ENCODE measurements at places on chromosomes 13 and 19.
A peak's percentile ranks its signal among the peaks of the same experiment; 100 is the strongest.

DNA sequence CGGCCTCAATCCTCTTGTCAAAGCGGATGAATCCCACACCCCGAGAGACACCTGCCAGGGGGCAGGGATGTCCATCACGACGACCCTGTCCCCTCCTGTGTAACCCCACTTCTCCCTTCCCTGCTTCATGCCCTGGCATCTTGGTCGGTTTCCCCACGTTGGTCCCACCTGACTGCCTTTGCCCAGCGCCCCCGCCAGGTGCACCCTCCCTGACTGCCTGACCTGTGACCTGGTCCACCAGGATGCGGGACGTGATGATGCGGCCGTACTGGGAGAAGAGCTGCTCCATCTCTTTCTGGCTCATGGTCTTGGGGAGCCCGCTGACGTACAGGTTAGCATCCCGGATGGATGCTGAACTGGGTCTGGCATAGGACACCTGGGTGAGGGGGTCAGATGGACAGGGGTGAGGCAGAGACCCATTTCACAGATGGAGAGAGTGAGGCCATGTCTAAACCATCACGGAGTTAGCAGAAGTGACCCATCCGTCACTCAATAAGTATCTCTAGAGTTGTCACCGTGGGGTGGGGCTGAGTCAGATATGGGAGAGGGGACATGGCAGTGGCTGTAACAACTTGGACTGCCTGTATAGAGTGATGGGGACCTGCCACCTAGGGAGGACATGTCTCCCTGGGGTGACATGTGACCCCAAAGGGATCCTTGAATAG is 22.5 kb downstream of the ELAVL3 start:
- no peak for DNase-seq

DNA sequence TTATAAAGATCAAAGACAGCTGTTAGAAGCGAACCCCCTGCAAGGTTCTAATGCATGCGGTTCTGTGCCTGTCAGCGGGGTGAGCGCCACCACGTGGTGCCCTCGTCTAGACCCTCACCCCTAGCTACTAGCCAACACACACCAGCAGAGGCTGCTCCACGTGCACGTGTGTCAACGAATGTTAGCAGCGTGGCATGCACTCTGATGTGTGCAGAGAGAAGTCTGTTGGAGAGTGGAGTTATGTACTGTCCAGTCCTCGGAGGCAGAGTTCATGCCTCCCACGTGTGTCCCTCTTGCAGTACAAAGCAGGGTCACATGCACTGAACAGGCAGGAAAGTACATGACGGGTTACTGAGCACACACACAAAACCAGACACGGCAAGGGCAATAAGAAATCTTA is 75.0 kb upstream of the SLC15A1 start:
- peak; percentile 64 for DNase-seq

- no peak for DNase-seq
These were observed 394.9 kb downstream of the DLEU7 start for GRCh38 chr13:50448535-50448998.

GRCh38 chr19:51317968-51318367 is 6.5 kb downstream of the IGLON5 start:
- no peak for DNase-seq

DNA sequence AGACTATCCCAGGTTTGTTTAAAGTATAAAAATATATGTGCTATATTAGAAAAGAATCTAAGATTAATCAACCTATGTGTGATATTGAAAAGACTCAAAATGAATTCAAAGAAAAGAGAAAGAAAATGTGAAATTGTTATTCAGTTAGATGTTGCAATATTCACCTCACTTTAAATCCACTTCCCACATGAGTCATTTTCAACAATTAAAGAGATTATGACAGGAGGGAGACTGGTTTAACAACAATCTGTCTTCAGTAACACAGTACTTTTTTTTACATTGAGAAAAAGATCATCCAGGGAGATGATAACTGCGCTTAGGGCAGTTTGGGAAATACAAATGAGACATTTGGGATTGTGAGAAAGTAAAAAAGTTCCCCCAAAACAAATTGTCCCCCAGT is 1246.2 kb downstream of the SLITRK1 start:
- no peak for DNase-seq

- no peak for DNase-seq
These were observed 47.4 kb upstream of the KATNAL1 start for GRCh38 chr13:30354493-30355383.

GRCh38 chr19:17999684-18000479 is 8.1 kb upstream of the ARRDC2 start:
- no peak for DNase-seq

DNA sequence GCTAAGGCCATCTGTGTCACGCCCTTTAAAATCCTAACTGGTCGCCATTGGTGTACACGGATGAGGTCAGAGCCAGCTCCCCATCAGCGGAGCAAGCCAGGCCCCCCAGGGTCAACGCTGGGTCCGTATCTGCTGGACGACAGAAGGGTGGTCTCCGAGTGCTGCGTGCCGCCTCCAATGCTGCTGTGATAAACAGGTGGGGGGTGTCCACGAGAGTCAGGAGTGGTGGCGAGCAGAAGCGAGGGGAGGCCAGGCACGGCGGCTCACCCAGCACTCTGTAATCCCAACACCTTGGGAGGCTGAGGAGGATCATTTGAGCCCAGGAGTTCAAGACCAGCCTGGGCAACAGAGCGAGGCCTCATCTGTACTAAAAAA is 30.8 kb upstream of the CACTIN start:
- no peak for DNase-seq

DNA sequence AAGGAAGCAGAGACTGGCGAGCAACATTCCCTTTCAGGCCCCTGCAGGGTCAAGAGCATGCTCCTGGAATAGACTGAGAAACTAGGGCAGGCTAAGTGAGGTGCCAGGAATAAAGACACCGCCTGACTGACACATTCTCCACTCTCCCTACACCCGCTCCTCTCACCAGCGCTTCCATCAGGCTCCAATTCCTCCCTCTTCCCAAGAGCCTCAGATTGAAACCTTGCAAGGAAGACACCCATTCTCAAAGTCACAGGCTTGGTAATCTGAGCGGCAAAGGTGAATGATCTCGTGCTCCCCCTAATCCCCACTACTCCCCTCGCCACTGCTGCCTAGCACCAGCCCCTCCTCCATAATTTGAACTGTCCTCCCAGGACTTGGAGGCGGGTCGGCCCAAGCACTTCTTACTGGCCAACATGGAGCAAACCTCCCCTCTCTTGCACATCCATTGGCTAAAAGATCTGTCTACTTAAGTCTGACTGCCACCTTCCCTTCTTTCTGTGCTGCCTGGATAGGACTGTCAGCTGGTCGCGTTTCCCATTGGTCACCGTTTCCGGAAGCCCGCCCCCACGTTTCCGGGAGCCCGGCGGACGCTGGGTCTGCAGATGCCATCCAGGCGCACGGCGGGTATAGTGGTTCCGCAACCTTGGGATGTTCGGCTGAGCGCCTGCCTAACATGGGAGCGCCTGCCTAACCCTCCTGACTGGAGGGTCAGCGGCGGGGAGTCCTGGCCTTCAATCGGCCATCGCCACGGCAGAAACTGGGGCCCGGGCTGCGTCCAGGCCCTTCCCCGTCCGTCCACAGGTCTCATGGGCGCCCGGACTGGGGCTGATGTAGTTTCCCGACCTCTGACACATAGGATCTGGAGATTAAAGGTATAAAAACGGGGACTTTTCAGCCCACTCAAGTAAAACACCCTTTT is 33.6 kb downstream of the ZNF383 start:
- no peak for DNase-seq

- DNase-seq = no peak
These were observed 94.1 kb upstream of the SLC7A1 start for GRCh38 chr13:29689548-29689947.

DNA sequence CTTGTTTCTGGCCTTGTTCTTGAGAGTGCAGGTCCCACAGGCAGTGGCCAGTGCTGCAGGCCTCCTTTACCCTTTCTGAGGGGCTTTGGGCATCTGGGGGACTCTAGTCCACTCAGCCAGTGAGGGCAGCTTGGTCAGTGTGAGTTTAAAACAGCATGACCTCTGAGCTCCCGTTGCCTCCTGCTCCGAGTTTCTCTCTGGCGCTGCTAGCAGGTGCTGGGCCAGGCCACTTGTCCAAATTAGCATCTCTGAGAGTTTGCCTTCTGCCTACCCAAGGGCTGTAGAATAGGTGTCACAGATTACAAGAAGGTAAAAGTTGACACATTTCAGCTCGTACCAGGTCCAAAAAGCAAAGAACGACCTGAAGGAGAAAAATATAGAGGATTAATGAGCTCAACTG is 105.9 kb downstream of the SIPA1L3 start:
- peak; percentile 43 for DNase-seq

GRCh38 chr19:58498316-58499020 is 13.3 kb downstream of the SLC27A5 start:
- no peak for DNase-seq

DNA sequence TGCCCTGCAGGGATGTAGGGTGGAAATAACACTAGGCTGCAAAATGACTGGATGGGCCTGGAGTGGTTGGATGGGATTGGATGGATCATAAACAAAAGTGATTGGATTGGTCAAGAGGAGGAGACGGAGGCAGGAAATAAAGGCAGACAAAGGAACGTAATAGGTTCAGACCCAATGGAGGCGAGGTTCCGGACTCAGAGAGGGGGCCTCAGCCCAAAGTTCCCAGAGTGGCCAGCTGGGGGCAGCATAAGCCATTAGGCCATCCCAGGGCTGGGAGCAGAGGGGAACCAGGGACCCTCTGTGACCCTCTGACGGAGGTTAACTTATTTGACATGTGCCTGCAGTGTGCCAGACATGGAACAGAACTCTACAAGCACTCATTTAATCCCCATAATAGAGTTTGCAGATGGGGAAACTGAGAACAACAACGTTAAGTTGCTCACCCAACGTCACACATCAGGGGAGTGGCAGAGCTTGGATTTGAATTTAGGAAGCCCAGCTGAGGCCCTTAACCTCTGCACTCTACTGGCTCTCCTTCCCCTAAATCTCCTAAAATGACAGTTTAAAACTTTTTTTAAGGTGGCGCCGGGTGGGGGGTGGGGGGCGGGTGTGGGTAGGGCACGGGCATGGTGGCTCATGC is 15.3 kb upstream of the MAP1S start:
- DNase-seq = peak; percentile 92

DNA sequence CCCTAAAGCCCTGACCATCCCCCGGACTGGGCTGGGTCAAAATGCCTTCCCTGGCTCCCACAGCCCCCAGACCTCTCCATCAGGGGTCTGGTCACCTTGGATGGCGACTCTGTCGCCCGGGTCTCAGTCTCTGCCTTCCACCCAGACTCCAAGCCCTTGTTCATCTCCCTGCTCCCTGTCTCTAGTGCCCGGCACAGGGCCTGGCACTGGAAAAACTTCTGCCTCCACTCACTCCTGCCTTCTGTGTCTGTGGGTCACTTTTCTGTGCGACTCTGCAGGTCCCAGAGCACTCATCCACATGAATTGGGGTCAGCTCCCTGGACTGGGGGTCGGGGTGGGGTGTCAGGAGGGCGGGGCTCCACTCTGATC is 1.1 kb downstream of the ZNF787 start:
- no peak for DNase-seq

GRCh38 chr13:41985788-41986508 is 25.0 kb upstream of the VWA8 start:
- no peak for DNase-seq

DNA sequence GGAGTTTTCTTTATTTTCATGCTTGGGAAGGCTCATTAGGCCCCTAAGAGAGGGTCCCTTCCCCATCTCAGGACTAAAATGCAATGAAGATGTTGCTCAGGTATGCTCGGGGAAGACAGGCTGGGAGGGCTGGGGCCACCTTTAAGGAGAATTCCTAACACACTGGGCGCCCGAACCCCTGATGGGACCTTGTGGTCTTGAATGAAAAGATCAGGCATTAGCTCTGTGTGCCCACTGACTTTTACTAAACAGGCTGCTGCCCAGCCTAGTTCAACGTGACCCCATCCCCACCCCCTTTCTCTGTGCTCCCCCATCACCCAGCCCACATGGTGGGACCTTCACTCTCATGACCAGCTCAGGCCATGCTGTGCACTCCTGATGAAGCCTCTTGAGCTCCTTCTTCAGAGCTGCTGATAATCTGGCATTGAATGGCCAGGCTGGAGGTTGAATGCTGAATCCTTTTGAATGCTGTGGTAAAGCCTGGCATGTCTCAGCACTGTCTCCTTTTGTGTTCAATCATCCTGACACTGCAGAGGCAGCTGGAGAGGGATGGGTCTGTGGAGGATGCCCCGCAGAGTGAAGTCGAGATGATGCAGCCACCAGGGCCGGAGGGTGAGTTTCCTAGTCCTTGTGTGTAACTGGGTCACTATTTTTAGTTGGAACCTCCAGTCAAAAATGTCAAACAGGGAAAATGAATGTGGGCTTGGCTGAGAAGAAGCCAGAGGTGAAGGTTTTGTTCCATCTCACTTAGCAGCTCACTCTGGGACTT is 209.1 kb downstream of the UQCRFS1 start:
- no peak for DNase-seq

DNA sequence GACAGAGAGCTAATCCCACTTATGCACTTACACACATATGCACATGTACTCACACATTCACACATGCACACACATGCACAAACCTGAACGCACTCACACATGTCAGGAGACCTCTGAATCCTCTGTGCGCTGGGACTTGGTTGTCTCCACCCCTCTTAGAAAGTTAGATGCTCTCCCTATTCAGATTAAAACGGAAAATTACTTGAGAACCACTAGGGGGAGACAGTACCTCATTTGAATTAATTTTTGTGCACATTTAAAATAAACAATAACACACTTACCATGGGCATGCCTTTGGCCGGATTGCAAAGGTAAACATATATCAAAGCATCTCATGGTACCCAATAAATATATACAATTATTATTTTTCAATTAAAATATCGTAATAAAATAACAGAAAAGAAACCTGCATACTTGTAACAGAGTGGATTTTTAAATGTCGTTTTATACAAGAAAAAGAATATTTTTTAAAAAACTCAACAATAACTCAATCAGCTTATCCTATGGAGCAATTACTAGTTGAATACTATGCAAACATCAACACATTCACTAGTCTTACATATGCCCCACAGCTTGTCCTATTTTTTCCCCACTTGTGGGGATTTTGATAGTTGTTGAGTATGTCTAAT is 9.5 kb upstream of the LILRB4 start:
- DNase-seq = peak; percentile 36

- no peak for DNase-seq
These were observed 194.9 kb downstream of the LACC1 start for GRCh38 chr13:44074611-44075010.

GRCh38 chr19:7678971-7679751 is 1.5 kb upstream of the TRAPPC5 start:
- DNase-seq = no peak

- DNase-seq = no peak
These were observed 17.1 kb upstream of the GPC5 start for GRCh38 chr13:91381371-91381770.

DNA sequence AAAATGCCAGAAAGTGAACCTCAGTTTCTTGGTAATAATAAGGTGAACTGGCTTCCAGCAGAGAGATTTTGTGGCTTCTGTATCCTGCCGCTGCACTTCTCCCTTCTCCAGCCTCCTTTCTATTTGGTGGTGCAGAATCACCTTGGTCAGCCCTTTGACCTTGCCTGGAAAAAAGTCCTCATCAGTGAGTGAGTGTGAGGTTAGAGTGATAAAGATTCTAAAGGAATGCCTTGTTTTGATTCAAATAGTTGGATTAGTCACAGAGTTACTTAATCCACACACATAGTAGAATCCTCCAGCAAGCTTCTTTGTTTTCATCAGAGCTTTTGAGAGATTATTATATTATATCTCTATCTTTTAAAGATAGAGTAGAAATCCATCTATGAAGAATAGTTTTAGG is 140.9 kb downstream of the KCNRG start:
- DNase-seq = no peak
